ENCODE measurements at places on chromosomes 16 and 17.
A peak's percentile ranks its signal among the peaks of the same experiment; 100 is the strongest.

DNA sequence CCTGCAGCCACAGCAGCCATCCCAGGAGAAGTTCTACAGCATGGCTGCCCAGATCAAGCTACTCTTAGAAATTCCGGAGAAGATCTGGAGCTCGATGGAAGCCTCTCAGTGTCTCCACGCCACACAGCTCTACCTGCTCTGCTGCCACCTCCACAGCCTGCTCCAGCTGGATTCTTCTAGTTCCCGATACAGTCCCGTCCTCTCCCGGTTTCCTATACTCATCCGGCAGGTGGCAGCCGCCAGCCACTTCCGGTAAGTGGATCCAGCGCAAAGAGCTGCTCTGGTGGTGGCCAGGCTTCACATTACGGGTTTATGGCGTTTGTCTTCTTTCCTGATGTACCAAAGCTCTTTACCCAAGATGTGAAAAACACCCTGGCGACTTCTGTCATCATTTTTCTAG lies 3.6 kb downstream of the COG1 start:
- DNase-seq, result peak; percentile 13

DNA sequence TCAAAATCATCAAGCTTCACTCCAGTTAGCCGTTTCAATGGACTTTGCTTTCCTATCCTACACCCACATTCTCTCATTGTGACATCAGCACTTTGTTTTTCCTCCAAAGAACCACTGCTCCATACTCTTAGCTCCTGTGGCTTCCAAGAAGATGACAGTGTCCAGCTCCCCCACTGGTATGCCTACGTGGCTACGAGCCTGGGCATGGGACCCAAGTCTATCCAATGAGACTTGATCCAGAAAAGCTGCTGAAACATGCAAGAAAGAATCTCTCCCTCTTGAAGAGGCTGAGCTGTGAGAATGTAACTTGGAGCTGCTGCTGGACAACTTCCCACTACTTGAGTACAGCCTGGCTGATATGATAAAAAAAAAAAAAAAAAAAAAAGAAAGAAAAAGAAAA lies 9.4 kb downstream of the TOX3 start:
- DNase-seq, result no peak

- no peak for DNase-seq
These were observed 881.3 kb downstream of the CDH11 start for GRCh38 chr16:64240586-64240985.

DNA sequence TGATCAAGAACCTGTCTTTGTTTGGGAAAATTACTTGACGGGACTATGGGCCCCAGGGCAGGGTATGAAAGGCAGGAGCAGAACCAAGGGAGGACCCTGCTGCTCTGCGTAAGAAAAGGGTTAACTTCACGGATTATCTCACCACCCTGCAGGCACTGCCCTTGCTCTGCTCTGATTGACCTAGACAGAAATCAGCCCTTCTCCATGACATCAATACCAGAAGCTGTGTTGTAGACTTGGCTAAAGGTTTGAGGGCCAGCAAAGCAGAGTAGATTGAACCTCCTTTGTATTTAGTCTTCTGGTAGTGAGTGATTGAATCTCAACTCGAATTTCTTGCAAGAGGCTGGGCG lies 52.9 kb upstream of the ETV4 start:
- DNase-seq, result no peak

DNA sequence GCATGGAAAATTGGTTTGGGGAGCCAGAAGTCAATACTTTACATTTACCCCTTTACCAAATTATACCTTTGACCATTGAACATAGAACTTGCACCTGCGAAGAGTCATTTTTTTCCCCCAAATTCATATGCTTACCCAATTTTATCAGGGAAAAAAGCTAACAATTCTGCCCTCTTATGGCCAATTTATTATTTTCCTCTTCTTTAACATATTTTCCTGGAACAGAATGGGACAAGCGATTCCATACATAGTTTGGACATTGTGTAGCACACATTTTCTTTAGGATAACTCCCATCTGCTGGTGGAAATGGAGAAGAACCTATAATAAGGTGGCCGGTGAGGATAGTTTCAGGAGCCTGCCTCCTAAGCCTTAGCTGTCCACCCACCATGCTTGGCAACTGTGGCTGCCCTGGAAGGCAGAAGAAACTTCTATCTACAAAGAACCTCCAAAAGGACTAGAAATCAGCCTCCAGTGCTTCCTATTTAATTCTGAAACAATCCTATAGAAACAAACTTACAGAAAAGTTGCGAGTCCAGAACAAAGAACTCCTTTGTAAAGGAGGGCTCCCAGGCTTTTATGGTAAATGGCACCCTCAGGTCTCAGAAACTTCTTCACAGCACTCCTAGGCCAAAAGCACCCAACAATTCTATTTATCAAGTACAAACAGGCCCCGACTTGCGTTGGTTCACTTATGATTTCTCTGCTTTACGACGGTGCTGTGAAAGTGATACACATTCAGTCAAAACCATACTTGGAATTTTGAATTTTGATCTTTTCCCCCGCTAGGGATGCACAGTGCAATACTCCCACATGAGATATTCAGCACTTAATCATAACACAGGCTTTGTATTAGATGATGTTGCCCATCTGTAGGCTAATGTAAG lies 64.1 kb upstream of the CACNG4 start:
- DNase-seq, result no peak

DNA sequence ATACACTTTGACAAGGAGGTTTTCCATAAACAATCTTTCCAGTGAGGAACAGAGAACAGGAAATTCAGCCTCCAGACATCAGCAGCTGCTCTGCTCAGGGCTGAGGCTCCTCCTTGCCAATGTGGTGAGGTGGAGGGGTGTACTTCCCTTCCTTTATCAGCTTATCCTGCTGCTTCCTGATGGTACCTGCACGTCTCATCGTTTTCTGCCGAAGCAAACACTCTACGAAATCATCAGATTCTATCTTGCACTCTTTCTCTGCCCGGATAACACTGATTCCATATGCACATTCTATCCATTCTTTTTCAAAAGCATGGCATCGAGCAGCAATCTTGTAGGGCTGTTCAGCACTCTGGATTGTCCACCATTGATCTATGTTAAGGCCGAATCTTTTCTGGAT lies 15.4 kb upstream of the SEZ6 start:
- no peak for DNase-seq

DNA sequence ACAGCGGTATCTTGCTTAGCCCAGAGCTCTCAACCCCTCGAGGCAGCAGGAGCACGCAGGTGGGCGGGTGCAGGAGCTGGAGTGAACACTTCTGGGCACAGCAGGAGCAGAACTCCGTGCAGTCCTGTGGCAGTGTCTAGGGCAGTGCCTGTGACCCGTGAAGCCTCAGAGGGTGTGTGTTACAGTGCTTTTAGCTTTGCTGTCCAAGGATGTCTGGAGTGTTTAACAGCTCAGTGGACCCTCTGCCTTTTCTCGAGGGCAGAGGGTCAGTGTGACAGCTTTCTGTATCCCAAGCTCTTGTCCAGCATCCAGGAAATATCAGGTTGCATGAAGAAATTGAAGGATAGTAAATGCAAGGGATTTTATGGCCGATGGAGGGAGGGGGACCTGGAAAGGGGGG lies 16.4 kb upstream of the SSTR5 start:
- DNase-seq, result no peak

DNA sequence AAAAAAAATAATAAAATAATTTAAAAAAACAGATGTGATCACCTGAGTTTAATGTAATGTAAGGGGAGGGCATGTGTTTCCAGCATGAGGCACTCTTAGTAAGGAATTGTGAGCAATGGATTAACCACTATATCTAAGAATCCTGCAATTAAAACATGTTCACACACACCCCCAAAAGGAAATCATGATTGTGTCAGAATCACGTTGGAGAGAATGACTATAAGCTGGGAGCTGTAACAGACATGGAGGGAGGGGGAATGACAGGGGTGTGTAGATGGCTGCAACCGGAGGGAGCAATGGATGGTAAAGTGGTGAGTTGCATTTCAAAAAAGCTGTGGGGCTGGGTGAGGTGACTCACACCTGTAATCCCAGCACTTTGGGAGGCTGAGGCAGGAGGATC lies 13.6 kb upstream of the CCL22 start:
- DNase-seq, result no peak

DNA sequence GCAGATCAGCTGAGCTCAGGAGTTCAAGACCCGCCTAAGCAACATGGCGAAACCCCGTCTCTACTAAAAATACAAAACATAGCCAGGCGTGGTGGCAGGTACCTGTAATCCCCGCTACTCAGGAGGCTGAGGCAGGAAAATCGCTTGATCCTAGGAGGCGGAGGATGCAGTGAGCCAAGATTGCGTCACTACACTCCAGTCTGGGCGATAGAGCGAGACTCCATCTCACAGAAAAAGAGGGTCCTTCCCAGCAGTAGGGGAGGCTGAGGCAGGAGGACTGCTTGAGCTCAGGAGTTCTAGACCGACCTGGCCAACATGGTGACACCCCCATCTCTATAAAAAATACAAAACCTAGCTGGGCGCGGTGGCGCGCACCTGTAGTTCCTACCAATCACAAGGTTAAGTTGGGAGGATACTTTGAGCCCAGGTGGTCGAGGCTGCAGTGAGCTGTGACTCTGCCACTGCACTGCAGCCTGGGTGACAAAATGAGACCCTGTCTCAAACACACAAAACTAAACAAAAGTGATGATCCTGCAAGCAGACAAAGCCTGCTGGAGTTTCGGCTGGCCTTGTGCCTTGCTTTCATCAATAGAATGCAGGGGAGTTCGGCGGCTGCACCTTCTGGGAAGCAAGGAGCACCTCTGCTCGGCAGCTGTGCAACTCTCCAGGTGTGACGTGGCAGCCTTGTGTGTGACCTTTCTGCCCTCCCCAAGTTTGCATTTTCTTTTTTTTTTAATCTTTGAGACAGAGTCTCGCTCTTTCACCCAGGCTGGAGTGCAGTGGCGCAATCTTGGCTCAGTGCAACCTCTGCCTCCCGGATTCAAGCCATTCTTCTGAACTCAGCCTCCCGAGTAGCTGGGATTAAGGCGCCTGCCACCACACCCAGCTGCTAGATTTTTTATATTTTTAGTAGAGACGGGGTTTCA lies 12.4 kb upstream of the YWHAE start:
- no peak for DNase-seq

- DNase-seq, result no peak
These were observed 21.9 kb downstream of the LITAFD start for GRCh38 chr16:8904018-8904430.

- no peak for DNase-seq
These were observed 18.6 kb upstream of the C16orf95 start for GRCh38 chr16:87335625-87336433.

GRCh38 chr17:64685705-64686104 lies 23.6 kb upstream of the SMURF2 start:
- DNase-seq, result no peak
